Activated CD4-positive, alpha-beta T cell treated with anti-CD3 and anti-CD28 coated beads, Interleukin-2, amount 50 U/mL, for 1 hour (primary cell): ENCODE measurements at places on chromosomes 6 and 20.

DNA sequence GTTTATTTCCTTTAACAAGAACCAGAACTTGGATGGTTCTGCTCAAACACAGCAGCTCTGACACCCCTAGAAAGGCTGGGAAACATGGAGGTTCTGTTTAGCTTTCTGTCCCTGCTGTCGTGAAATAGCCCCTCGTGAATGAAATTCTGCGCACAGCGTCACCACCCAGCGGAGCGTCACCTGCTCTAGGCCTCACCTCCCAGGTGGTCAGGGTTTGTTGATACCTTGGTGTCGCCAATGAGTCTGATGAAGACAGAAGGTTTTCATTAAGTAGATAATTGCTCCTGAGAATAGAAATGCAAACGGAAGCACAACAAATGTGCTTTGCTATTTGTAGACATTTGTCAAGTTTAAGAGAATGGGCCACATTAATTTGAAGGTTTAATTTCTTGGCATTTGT, 135.1 kb downstream of the EDN3 start:
- no peak for DNase-seq

GRCh38 chr6:155352811-155353210, 38.5 kb upstream of the TFB1M start:
- DNase-seq = no peak

DNA sequence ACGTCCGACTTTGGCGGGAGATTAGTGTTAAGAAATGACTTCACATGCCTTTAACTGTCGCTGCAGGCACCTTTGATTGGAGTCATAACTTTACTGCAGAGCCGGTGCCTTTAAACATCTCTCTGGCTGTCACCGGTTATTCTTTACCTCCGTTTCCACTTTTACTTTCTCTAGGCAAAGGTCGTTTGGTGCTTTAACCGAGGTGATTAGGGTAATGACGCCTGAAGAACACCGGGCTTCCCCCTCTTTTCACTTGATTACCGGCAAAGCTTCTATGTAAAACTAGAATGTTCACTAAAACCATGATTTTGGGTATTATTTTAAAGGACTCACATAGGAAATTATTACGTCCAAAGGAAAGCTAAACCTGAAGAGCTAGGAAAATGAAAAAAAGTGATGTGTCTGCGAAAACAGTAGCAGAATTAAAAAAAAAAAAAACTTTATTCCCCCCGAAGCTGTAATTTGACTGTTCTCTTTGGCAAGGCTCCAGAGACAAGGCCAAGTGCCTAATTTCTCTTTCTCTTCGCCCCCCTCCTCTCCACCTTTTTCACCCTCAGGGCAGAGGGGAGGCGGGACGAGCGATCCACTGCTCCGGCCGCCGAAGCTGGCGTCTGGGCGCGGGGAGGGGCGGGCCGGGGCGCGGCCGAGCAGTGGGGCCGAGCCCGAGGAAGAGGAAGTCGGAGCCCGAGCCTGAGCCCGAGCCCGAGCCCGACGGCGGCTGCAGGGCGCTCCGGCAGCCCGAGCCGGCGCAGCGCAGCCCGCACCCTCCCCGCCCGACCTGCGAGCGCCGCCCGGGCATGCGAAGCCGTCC, at the start of gene PLEKHG1:
TSS of gene PLEKHG1 (plus strand) at position 687 of the 811 bp plus-strand sequence. CDS start 133,797 bp downstream, outside the sequence.
- DNase-seq = peak; percentile 41

DNA sequence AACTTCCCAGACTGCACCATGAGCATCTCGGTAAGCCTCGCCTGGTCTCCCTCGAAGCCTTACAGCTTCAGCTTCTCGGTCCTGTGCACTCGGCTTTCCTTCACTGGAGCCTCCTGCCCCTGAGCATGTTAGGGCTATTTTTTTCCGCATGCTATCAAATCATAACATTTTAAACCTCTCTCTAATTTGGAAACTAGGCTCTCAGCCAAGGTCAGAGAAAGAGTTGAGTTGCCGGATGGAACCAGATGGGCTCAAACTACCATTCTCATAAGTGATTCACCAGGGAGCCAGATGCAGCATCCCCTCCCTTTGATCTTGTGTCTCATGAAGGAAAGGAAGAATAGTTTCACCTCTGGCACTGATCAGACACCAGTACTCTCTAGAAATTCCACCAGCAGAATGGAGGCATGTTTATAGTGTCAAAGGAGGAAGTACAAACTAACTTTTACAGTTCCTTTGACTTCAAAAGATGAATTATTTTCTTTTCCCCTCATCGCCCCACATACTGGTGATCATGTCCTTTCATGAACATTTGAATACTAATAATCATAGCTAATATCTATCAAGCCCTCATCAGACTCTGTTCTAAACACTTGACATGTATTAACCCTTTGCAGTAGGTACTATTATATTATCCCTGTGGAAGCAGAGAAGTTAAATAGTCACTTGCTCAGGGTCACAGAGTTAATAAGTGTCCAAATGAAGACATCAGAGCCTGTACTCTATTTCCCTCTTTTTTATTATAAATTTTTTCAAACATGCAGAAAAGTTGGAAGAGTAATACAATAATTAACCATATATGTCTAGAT, 46.7 kb downstream of the MAP1LC3A start:
- no peak for DNase-seq

GRCh38 chr6:46287681-46288080, 116.9 kb upstream of the ENPP5 start:
- no peak for DNase-seq
